ENCODE measurements at places on chromosomes 7 and 10.

DNA sequence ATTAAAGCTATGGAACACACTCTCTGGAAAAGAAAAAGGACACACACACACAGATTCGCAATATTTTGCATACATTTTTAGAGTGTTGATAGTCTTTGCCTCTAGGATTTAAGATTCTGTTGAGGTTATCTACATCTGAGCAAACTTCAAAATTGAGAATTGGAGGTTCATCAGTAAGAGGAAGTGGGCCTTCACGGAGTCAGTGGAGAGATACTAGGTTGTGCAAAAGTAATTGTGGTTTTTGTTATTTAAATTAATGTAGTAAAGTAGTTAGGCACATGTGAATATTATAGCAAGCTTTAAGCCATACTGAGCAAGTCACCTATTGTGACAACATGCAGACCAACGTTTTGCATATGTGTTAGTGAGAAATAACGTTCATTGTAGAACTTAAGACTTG is 19.8 kb upstream of the NXPH1 start:
- DNase-seq = no peak

- DNase-seq = no peak
These were observed 40.3 kb upstream of the TRIM8 start for GRCh38 chr10:102603946-102604345.

- DNase-seq = no peak
These were observed 38.4 kb upstream of the CD36 start for GRCh38 chr7:80600046-80600445.

DNA sequence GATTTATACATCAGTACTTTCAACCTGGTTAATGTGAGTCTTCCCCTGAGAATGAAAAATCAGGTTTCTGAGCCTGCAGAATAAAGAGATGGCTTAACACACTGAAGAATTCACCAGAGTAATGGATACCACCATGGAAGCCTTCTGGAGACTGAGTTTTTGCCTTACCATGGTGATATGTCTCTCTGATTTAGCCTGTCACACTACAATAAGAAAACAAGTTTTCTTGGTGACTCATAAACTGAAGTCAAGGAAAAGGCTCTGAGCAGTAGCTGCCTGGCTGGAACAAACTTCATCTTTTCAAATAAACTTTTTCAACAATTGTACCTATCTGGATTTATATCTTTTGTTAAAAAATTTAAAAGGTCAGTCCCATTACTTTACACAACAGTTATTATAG is 229.0 kb downstream of the PRPF18 start:
- no peak for DNase-seq

Data from activated T-helper 1 cell treated with anti-CD3 and anti-CD28 coated beads, Interleukin-2, amount 50 U/mL, for 16 hours (primary cell).